ENCODE measurements at places on chromosomes 2 and 18.

- no peak for DNase-seq
- H3K27ac ChIP-seq, result no peak overlapping the region
- H3K27me3 ChIP-seq, result no peaks in the 10 kb centered on the region
- H3K36me3 ChIP-seq, result no peaks in the 10 kb centered on the region
Observed at GRCh38 chr2:188051706-188052105, 240.0 kb upstream of the GULP1 start.

GRCh38 chr18:48207733-48208132 lies 201.4 kb downstream of the ZBTB7C start:
- no peaks in the 10 kb centered on the region for H3K4me1 ChIP-seq
- H3K27ac ChIP-seq, result no peak overlapping the region
- H3K4me3 ChIP-seq, result no peak overlapping the region

DNA sequence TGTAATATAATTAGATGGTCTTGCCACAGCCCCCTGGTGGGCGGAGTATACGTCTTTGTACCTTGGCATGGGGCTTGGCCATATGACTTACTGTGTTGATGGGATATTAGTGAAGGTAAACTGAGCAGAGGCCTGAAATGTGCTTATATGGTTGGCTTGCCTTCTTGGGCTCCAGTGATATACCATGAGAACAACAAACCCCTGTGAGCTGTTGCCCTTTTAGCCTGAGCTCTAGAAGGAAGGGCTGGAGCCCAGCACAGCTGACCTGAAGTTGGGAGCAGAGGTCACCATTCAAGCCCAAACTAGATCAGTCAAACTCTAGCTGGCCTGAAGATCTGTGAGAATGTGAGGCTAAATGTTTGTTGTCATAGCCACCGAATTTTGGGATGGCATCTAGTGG lies 75.2 kb upstream of the CD302 start:
- no peak overlapping the region for H3K27ac ChIP-seq
- no peak for DNase-seq
- no peak overlapping the region for H3K4me3 ChIP-seq
- H3K36me3 ChIP-seq, result no peaks in the 10 kb centered on the region

GRCh38 chr2:20678780-20679179 lies 11.8 kb downstream of the GDF7 start:
- DNase-seq, result no peak
- H3K4me1 ChIP-seq, result no peaks in the 10 kb centered on the region
- H3K36me3 ChIP-seq, result no peaks in the 10 kb centered on the region
- no peak overlapping the region for H3K27ac ChIP-seq
